ENCODE measurements at places on chromosomes 11 and 22.

GRCh38 chr11:31812383-31813381, 1.6 kb upstream of the PAX6 start:
- DNase-seq: no peak

GRCh38 chr11:21534288-21534687, 658.6 kb upstream of the ANO5 start:
- no peak for DNase-seq

DNA sequence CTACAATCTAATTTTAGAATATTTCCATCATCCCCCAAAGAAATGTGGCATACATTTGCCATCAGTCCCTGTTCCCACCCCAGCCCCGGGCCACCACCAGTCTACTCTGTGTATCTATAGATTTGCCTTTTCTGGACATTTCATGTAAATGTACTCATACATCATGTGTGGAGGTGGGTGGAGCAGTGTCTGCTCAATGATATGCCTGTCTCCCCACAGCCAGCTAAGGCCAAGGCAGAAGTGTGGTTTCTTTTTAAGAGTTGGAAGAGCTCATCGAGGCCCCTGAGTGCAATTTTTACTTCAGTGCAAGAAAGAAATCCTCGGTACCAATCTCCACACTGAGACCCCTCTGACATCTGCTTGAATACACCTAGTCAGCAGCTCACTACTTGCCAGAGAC, 80.5 kb downstream of the TP53I11 start:
- DNase-seq: no peak

GRCh38 chr22:21570398-21570797, 2.9 kb downstream of the UBE2L3 start:
- no peak for DNase-seq

DNA sequence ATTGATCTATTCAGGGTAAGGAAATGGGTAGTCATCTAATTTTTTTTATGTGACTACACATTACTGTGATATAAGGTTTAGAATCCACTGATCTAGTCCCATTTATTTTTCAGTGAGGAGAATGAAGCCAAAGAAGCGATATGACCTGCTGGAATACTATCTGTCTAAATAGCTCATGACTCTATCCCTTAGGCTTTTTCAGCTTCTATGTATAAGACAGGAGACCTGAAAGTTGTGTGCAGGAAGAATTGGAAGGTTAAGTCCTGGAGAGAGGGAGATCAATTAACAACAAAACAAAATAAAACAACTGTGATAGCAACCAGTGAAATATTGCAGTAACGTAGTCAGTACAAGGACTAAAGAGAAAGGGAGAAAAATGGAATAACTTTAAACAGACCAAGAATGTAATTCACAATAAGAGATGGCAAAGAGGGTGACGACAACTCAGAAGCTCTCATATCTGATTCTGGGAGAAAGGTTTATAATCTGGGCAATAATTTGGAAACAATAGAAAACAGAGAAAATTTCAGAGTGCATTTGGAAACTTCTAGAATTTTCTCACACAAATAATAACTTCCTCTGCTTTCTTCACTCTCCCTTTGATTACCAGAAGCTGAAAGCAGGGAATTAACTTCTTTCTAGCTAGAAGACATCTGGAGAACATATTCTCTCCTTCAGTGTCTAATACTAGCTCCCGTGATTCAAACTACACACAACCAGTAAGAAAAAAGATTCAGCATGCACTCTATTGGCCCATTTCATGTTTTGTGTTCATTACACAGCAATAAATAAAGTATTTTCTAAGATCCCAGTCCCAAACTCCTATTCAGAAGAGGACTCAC, 19.2 kb upstream of the CASP12 start:
- DNase-seq: no peak

- no peak for DNase-seq
Observed at GRCh38 chr22:40668611-40669411, 10.5 kb upstream of the MCHR1 start.

DNA sequence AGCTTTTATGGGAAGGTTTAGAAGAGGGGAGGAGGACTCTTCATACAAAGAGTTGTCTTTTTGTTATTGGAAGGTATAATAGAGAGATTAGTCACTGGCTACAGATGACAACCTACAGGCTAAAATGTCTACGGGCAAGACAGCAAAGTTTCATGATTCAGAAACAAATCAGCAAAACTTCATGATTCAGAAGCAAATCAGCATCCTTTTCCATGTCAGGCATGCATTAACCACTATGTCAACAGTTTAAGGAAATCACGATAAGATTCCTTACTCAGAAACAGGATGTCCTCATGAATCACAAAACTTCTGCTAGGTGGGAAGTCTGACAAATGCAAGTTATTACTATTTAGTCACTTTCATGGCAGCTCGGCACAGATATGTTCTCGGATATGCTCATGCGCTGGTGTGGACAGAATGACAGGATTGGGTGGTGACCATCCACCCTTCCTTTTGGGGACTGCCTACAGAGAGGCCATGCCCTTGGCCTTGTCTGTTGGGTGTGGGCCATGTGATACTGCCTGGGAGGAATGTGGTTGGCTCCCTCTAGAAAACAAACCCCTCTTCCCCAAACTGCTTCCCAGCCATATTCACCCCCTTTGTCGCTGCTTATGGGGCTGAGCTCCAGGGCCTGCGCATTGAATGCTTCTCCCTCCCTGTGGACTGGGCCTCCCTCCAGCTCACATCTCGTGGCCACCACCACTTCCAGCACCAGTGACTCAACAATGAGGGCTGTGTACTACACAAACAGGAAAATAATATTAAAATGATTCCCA, 10.1 kb downstream of the C11orf91 start:
- no peak for DNase-seq

GRCh38 chr11:86629045-86629706, 43.2 kb downstream of the ME3 start:
- no peak for DNase-seq

DNA sequence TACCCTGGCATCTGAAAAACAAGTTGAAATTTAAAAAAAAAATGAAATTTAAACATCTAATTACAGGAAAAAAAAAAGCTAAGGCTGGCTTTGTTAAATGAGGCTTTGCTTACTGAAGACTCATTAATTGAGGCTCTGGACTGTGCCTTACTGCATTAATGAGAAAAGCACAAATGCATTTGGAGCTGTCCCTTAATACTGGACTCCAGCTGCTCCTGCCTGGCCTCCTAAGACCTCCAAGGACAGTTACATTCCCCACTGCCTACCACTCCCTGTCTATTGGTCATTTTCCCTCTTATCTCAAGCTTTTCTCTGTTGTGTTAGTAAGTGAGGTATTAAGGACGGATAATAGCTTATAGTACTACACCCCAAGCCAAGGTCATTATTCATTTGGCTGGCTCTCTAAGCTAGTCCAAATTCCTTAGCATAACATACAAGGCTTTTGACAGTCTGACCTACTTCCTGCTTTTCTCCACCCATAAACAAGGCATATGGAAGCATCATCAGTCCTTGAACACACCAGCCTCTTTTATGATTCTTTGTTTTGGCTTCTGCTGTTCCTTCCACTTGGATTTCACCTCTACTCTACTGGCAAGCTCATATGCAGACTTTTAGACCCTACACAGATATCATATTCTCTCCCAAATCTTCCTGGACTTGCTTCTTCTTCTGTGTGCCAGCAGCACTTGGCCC, 62.5 kb downstream of the USP35 start:
- DNase-seq: peak; percentile 54

- no peak for DNase-seq
Observed at GRCh38 chr11:35911013-35911412, 32.8 kb upstream of the LDLRAD3 start.

- DNase-seq: no peak
Observed at GRCh38 chr11:19524171-19524671, 188.4 kb upstream of the NAV2 start.

GRCh38 chr11:107385361-107385981, 72.2 kb downstream of the CWF19L2 start:
- DNase-seq: no peak

GRCh38 chr11:27894552-27894951, 194.3 kb upstream of the BDNF start:
- DNase-seq: no peak

- DNase-seq: peak; percentile 39
Observed at GRCh38 chr11:62544581-62545436, 1.8 kb downstream of the AHNAK start.

DNA sequence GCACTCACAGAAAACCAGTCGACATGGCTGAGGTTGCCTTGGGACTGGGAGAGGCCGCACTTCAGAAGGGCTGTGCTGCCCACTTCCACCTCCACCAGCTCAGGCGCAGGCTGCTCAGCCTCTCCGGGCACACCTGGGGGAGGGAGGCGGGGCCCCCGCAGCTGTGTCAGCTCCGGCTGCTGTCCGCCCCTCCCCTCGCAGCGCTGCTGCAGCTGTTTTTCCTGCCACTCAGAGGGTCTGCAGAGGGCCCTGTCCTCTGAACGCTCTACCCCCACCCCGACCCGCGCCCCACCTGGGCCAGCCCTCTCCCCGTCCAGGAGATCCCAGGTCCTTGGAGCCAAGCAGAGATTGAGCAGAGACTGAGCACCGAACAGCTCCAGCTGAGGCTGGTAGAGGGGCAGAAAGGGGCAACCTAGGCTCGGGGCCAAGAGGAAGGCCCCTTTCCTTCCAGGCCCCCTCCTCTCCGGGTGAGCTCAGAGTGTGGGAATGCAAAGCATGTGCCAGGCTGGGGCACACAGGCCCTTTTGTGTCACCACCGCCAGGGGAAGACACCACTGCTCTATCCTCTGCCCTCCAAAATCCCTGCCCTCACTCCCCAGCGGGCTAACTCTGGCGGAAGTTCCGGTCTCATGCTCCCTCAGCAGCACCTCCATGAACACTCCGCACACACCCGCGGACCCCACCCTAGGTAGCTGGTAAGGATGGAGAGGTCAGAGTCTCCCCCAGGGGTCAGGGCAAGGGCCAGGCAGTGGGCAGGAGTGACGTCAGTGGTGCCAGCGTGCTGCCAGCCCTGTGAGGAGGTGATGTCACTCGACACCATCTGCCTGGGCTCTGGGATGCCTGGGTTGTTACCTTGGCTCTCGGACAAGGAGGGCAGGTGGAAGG, 1.6 kb downstream of the MCAM start:
- DNase-seq: peak; percentile 36

- DNase-seq: no peak
Observed at GRCh38 chr11:7450836-7451235, 34.5 kb upstream of the OLFML1 start.

DNA sequence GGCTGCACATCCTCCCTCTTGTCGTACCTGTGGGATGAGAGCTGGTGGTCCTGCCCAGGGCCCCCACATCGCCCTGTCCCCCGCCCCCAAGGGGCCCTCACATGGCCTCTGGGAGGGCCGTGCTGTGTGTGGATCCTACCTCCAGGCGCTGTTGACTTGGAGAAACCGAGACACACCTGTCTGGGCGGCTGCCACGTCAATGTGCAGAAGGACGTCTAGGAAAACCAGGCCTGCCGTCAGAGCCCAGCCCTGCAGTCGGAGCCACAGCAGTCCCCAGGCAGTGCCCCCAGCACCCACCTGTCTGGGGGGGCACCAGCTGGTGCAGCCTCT, 14.2 kb downstream of the ALG12 start:
- no peak for DNase-seq

DNA sequence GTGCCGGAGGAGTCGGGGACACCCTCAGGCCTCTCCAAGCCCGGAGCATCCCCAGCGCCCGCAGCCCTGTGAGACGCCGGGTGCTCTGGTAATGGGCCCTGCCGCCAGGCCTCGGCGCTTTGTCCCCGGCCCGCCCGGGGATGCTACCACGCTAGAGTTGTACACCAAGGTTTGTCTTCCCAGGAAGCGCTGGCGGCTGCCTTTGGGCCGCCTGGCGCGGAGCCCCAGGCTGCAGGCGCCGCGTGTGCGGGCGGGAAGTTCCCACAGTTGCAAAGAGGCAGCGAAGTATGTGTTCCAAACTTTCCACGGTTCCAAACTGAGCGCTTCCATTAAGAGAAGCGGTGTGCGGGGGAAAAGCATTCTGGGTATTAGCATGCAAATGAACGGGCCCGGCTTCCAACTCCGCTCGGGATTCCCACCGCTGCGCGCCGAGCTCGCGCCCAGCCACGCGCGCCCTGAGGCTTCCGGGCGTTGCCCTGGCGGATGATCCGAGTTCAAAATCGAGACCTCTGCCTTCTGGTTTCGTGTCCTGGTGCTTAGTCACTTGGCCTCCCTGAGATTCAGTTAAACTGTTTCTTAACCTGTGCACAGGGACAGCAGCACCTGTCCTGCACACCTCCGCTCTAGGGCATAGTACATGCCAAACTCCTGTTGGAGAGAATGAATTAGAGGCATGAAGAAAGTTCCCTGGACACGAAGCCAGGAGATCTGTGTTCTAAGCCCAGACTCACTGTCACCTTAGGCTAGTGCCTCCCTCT, 1.3 kb upstream of the PATZ1 start:
- peak; percentile 80 for DNase-seq

DNA sequence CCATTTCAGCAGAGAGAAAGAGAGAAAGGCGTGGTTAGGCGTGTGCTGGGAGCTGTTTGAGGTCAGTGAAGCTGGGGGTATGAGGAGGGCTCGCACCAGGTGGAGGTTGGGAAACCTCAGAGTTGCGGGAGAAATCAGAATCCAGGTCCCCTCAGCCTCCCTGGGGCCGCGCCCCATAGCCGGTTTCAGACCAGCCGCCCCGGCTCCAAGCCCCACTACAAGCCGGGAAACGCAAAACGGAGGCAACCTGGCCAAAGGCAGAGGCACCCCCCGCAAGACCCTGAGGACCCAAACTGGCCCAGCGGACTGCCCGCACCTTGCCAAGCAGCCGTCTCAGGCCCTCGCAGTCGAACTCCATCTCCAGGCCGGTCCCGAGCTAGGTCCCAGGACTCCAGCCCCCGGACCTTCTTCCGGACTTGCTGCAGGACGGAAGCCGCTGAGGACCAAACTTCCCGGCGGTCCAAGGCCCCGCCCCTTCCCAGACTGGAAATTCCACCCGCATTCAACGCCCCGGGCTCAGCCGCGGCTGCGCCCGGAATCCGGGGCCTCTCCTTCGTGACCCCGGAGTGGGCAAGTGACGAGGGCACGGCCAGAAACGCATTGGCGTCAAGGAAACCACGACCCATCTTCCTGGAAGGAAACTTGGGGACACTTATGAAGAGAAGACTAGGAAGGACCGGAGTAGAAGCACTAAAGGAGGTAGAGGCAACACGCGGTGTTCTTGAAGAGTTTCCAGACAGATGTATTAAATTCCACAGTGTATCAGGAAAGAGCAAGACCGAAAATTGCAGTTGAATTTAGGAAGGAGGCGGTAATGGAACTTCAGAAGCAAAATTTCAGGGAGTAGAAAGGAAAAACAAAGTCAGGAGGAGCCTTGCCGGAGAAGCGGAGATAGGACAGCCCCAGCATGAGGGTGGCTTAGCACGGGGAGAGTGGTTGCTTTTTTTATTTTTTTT, at the start of gene UEVLD:
TSS of gene UEVLD (minus strand) at position 438 of the 956 bp plus-strand sequence. CDS start at position 358, 80 bp downstream.
- DNase-seq: peak; percentile 93

DNA sequence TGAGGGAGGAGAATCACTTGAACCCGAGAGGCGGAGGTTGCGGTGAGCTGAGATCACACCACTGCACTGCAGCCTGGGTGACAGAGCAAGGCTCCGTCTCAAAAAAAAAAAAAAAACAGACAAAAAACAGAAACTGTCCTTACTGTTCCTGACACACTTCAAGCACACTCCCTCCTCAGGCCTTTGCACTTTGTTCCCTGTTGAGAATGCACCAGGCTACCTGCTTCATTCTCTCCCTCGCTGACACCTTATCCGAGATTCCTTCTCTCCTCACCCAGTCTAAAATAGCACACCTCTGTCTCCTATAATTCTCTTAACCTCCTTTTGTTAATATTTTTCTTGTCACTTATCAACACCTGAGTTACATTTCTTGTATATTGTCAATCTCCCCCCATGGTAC, 32.3 kb upstream of the TECTA start:
- DNase-seq: no peak

Measured in muscle of arm (tissue), 14 donors.